Right forelimb (tissue), 1 donor: ENCODE measurements at places on chromosomes 16 and 17.

GRCh38 chr17:74663561-74663960 lies 40.0 kb upstream of the CD300E start:
- no peak for DNase-seq

GRCh38 chr17:3944485-3945388 lies 19.5 kb downstream of the ATP2A3 start:
- DNase-seq = peak; percentile 86

DNA sequence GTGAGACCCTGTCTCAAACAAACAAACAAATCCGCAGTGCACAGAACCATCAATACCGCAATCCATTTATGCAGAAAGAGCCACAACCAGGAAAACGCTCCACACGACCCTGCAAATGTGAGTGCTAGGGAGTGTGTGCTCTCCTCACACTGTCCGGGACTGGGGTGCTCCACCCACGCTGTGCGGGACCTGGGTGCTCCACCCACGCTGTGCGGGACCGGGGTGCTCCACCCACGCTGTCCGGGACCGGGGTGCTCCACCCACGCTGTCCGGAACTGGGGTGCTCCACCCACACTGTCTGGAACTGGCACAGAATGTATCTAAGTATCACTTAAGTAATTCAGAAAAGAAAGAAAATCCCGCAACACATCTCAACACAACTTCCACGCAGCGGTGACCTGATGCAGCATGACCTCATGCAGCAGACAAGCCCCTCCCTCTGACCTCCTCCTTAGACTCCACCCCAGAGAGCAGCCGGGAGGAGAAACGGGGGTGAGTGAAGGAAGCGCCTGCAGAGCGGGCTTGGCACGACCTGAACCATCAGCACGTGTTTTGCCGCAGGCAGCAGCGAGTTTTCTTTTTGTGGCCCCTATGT lies 38.5 kb downstream of the ZNF276 start:
- no peak for DNase-seq

- no peak for DNase-seq
Observed at GRCh38 chr16:66166490-66166889, 200.0 kb upstream of the CDH5 start.

- DNase-seq = no peak
Observed at GRCh38 chr16:85829751-85830445, 30.4 kb downstream of the COX4I1 start.

DNA sequence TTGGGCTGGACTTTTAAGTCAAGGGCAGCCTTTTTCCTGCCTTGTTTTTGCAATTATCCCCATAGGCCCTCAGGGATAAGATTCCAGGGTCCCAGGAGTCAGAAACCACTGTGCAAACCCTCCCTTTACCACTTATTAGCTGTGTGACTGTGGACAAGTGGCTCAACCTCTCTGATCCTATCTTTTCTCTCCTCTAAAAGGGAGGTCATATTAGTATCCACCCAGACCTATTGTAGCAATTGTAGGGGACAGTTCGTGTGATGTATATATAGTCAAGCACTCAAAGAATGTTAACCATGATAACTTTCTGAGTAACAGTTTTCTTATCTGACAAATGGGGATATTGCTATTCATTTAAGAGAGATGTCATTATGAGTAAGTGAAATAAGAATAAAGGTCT lies 68.2 kb downstream of the IRX5 start:
- DNase-seq = no peak

GRCh38 chr17:7392696-7393612 lies 1.4 kb downstream of the PLSCR3 start:
- DNase-seq = no peak

- no peak for DNase-seq
Observed at GRCh38 chr17:63911657-63912100, 621 bp upstream of the CSHL1 start.

- no peak for DNase-seq
Observed at GRCh38 chr16:84905965-84906460, 86.2 kb downstream of the CRISPLD2 start.

- DNase-seq = no peak
Observed at GRCh38 chr16:72639494-72639893, 408.4 kb downstream of the ZFHX3 start.

- DNase-seq = peak; percentile 85
Observed at GRCh38 chr17:20992987-20993862, 49.6 kb downstream of the USP22 start.

GRCh38 chr16:62208934-62209333 lies 172.7 kb upstream of the CDH8 start:
- DNase-seq = no peak

DNA sequence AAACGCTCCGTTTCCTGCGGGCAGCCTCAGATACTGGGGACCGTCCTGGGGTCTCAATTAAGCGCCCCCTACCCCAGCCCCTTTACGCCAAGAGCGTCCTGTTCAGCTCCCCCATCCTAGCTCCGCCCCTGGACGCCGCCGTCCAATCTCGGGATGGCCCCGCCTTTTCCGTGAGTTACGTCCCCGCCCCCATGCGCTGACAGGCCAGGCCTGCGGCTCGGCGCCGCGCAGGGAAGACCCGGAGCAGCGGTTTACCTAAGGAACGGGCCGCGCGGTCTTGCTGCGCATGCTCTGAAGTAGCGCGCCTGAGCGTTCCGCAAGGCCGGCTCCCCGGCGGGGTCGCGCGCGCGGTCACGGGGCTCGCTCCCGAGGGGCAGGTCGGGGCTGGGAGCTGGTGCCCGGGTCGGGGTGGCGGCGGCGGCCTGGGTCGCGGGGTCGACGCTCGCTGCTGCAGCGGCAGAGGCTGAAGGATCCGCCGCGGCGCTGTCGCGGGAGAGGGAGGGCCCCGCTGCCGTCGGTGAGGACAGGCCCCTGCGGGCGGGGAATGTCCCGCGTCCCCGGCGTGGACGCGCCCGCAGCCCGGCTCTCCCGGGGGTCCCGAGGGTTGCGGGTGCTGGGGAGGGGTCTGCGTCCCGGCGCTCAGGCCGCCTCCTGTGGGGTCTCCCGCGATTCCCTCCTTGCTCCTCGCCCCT lies at the start of gene FLYWCH1:
Gene FLYWCH1 (plus strand): TSS at position 294 of the 692 bp plus-strand sequence. CDS start 17,755 bp downstream, outside the sequence.
- peak; percentile 98 for DNase-seq

DNA sequence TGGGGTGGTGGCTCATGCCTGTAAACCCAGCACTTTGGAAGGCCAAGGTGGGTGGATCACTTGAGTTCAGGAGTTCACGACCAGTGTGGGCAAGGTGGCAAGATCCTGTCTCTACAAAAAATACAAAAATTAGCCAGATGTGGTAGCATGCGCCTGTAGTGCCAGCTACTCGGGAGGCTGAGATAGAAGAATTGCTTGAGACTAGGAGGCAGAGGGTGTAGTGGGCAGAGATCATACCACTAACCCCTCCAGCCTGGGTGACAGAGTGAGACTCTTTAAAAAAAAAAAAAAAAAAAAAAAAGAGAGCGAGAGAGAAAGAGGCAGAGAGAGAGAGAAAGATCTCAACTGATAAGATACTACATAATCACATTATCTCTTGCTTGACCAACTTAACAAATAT lies 45.9 kb downstream of the KANSL1 start:
- no peak for DNase-seq

GRCh38 chr17:38872027-38872511 lies 2.2 kb downstream of the LASP1 start:
- no peak for DNase-seq

GRCh38 chr17:79625706-79626105 lies 14.9 kb upstream of the RBFOX3 start:
- no peak for DNase-seq

DNA sequence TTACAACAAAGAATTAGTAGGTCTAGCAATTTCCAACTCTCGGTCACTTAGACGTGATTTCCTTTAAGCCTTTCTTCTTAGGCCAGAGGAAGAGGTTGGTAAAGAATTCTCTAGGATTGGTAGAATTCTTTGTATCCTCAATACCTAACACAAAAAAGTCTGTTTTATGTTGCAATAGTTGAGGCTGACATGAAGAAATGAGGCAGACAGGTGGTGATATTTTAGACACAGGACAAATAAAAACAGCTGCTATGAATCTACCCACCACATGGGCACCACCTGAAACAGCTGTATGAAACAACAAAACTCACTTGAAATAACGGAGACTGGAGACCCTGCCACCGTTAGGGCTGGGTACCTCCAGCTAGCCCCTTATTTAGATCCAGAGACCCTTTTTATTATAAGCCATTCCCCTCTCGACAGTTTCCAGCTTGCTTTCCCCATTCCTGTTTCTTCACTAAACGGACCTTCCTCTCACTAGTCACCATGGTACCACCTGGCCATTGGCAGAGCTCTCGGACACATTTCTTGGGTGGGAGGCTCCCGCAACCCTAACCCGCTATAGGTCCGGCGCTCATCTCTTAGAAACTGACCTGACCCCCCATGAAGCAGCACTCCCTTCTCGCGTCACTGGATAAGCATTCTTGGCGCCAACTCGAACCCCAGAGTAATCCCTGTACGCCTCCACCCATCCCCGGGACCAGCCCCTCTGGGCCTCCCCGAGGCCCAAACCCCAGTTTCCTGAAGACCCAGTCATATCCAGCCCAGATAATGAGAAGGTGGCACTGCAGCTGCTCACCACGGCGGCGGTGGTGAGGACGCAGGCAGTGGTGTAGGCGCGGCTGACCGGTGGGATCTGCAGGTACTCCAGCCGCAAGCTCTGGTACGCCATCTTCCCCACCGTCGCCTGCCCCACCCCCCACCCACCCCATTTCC lies at the start of gene DERL2:
Gene DERL2 (minus strand): TSS at position 909 of the 936 bp plus-strand sequence. CDS start 17 bp downstream, at position 892.
- DNase-seq = no peak

- no peak for DNase-seq
Observed at GRCh38 chr16:31138621-31139578, 3.4 kb upstream of the PRSS8 start.

DNA sequence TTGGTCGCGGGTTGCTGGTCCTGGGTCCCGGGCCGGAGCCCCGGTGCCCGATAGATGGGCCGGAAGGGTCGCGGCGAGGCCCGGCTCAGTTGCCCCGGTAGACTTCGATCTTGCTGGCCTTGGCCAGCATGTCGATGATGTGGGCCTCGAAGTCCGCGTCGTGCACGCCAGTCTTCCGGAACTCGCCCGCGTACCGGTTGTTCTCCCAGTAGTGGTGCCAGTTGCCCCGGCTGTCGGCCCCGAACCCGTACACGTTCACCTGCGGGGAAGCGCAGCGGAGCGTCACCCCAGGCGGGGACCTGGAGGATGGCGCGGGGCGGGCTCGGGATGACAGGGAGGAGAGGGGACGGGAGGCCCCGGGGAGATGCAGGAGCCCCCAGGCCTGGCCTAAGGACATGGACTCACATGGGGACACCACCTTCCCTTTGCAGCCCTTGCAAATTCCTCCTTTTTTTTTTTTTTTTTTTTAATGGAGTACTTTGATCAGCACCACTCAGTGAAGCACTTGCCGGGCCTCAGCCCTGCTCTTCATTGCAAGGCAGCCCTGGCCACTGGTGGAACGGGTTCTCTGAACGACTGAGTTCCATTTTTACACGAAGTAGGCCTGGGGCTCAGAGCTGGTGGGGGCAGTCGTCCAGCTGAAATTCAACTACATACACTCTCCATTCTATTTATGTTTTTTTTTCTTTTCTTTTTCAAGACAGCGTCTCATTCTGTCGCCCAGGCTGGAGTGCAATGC lies 35.1 kb downstream of the DDX19A start:
- DNase-seq = no peak

GRCh38 chr16:81593481-81593880 lies 148.9 kb downstream of the CMIP start:
- DNase-seq = no peak

- no peak for DNase-seq
Observed at GRCh38 chr17:38569701-38570512, 35.8 kb downstream of the SRCIN1 start.

- no peak for DNase-seq
Observed at GRCh38 chr17:30347488-30347887, 13.6 kb upstream of the TMIGD1 start.

DNA sequence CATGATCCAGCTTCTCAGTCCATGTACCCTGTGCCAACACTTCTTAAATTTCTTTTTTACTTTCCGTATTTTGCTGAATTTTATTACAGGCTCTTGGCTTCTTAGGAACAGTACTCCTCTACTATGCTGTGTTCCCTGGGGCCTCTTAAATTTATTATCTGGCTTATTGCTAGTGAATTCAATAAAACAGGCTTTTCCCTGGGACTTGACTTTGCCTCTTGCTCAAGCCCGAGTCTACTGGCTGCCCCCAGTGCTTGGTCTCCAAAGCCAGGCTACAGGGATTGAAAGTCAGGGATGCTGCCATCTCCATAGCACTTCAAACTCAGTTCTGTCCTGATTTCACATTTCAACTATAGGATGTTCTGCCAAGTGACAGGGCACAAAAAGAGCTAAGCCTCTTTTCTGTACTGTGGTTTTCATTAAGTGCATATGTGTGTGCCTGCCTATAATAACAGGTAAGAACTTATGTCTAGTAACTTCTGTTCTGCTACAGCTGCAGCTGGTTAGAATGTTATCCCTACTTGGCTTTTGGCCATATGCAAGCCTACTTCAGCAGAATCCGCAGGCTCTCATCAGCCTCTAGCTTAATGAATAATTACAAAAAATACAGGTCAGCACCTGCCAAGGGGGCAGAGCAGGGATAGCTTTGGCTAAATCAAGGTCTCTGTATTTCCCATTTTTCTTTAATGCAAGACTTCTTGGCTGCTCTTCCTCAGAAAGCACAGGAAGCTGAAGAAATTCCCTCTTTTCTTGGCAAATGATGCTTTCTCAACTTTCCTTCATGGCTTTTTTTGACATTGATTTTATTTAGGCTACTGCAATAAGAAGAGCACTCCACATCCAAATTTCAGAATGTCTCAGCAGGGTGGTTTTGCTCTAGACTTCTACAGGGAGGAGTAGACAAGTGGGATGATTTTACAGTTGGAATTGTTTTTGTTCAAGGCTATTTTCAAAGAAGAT lies 8.2 kb downstream of the FAM20A start:
- peak; percentile 74 for DNase-seq

- DNase-seq = no peak
Observed at GRCh38 chr16:4591706-4592470, 22.8 kb downstream of the UBALD1 start.

DNA sequence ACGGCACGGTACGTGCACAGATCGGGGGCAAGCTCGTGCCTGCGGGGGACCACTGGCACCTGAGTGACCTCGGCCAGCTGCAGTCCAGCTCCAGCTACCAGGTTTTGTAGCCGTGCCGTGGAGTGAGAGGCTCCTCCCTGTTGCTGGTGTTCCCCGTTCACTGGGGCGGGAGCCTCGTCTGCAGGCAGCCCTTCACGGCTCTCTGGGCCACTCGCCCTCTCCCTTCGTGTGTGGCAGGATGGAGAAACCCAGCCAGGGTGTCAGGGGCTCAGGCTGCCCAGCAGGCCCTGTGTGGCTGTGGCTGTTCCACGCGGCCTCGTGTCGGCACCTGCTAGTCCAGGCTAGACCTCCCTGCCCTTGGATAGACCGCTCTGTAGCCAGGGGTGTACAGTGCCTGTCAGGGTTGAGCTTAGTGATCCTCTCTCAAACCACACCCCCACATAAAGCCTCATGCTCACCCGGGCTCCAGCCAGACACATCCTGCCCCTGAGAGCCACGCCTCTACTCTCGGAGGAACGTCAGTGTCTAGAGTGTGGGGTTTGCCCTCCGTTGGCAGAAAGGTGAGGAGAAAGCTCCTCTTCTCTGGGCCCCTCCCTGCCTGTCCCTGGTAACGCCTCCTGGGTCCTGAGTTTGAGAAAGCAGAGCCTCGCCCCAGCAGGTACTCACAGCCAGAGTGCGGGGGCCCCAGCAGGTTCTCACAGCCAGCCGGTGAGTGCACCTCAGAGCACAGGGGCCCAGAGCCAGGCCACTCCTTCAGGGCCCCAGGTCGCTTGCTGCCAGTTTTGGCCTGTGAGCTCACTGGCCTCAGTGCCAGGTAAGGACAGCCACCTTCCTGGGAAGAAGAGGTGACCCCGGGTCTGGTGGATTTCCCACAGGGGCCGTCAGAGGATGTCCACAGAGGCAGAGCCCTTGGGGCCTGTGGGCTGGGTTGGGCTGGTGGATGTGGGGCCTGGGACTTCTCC lies 27.7 kb downstream of the NME3 start:
- no peak for DNase-seq
